ENCODE measurements at places on chromosomes 13 and 19.
A peak's percentile ranks its signal among the peaks of the same experiment; 100 is the strongest.

DNA sequence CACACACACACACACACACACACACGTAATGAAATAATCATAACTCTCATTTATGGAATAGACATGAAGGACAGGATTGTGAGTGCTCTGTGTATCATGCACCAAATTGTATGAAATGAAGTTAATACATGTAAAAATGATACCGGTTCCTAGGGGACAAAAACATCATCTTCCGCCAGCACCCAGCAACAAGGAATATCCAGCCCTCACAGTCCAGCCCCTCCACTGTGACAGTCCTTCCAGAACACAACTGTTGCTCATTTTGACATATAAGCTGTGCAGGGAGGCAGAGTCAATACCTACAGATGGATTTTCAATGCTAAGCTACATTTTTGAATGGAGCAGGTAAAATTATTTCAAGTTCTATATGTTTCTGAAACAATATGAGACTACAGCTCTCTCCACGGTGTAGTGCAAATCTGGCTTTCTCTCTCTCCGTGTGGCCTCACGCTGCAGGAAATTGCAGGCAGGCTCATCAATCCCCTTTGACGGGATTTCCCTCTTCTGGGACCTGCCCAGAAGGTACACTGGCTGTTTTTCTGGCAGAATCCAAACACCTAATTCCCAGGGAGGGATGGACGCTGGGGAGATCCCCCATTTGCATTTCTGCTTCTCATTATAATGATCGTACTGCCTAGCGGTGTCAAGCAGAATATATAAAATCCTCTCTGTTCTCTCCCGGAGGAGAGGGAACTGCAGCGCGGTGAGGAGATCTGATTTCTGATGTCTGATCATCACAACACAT, 494.0 kb downstream of the LIG4 start:
- H3K4me3 ChIP-seq = no peak overlapping the region
- peaks cover 1% of the 10 kb centered on the region for H3K27me3 ChIP-seq
- H3K36me3 ChIP-seq = no peaks in the 10 kb centered on the region
- no peaks in the 10 kb centered on the region for H3K4me1 ChIP-seq
- no peak for DNase-seq
- H3K27ac ChIP-seq = no peak overlapping the region

- H3K27me3 ChIP-seq = no peaks in the 10 kb centered on the region
- peak overlapping the region; percentile 99 for H3K27ac ChIP-seq
- no peak for DNase-seq
- H3K4me3 ChIP-seq = peak overlapping the region; percentile 60
Observed at GRCh38 chr19:29708554-29709439, 6.3 kb downstream of the C19orf12 start.

DNA sequence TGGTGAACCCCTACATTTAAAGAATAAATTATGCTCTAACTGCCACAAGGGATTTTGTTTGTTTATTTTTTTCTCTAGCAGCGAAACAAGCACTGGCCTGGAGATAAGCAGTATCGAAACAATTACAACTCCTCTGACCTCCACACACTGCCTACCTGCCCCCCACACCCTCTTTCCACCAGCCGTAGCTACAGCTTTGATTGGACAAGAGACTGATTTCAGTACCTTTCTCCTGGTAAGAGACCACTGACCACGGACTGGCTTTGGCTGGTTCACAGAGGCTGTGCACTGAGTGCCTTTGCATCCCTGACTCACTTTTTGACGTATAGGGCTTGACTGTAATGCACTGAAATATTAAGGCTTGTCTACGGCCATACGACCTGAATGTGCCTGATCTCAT, 7.4 kb upstream of the ZDHHC20 start:
- H3K27ac ChIP-seq = no peak overlapping the region
- no peaks in the 10 kb centered on the region for H3K4me1 ChIP-seq
- H3K36me3 ChIP-seq = peaks cover 2% of the 10 kb centered on the region
- no peak for DNase-seq
- H3K4me3 ChIP-seq = no peak overlapping the region

- no peak overlapping the region for H3K4me3 ChIP-seq
- peaks cover 16% of the 10 kb centered on the region for H3K27me3 ChIP-seq
- DNase-seq = no peak
- H3K27ac ChIP-seq = no peak overlapping the region
- no peaks in the 10 kb centered on the region for H3K4me1 ChIP-seq
- H3K36me3 ChIP-seq = no peaks in the 10 kb centered on the region
Observed at GRCh38 chr13:94950303-94950702, 238.0 kb upstream of the SOX21 start.

GRCh38 chr13:27493981-27494380, 43.6 kb upstream of the MTIF3 start:
- H3K4me3 ChIP-seq = no peak overlapping the region
- no peaks in the 10 kb centered on the region for H3K27me3 ChIP-seq
- H3K27ac ChIP-seq = no peak overlapping the region

DNA sequence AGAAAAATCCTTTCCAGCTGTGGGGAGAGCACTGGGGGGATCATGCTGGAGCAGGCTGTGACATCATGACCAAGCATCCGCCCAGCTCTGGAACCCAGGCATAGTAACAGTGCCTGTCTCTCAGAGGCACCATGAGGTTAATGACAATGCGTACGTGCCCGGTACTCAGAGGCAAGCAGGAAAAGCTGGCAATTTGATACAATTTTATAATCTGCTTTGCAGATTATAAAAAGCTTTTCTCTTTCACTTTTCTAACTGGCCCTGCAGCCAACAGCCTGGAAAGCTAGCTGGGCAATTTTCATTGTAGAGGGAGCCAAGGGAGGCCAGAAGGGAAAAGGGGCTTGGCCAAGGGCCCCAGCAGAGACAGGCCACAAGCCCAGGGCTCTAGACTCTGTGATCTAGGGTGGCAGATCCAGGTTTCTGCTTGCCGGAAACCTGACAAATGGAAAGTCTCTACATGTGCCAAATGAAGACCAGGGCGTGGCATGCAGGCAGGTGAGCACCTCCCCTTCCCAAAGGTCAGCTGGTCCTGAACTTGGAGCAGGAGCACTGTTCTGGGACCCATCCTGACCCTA, 22.7 kb downstream of the VRK3 start:
- no peak overlapping the region for H3K4me3 ChIP-seq
- H3K27ac ChIP-seq = no peak overlapping the region
- no peak for DNase-seq
- H3K27me3 ChIP-seq = no peaks in the 10 kb centered on the region

DNA sequence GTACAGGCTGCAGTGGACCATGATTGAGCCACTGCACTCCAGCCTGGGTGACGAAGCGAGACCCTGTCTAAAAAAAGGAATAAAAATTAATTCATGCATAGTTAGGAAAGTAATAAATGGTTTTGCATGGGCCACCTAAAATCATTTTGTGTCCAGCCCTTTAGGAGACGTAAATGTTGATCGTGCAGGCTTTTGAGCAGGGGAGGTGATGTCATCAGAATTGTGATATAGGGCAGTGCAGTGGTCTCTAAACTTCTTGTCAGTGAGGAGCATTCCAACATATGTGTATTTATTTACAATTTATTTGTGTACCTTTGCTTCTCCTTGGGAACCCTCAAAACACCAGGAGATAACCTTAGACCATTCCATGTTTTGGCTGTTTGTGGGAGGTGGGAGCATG, 3.0 kb downstream of the SMARCA4 start:
- peak overlapping the region; percentile 83 for H3K27ac ChIP-seq
- H3K4me3 ChIP-seq = peak overlapping the region; percentile 86
- no peaks in the 10 kb centered on the region for H3K27me3 ChIP-seq
- H3K4me1 ChIP-seq = peaks cover 63% of the 10 kb centered on the region
- DNase-seq = no peak

DNA sequence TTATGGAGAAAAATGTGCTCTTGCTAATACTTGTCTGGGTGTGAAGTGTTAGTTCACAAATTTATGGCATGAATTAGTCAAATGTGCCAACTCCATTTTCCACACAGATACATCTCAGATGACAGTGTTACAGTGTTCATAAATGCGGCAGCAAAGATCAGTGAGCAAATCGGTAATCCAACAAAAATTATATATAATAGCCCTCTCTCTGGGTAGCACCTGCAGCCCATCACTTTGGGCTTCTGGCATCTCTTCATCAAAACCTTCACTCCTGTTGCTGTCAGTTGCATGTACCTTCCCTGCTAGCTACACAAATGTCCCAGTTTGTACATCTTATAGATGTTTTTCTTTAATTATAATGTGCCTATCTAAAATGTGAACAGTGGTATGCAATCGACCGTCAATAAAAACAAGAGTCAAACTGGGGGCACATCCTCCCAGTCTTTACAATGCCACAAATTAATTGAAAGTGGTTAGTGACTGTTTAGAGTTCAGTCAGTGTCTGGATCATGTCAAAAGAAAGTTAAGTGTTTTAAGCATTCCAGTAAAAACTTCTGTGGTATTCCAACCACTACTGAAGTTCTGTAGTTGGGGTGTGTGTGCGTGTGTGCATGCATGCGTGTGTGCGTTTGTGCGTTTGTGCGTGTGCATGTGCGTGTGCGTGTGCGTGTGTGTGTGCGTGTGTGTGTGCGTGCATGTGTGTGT, 448.9 kb downstream of the DCT start:
- H3K4me1 ChIP-seq = no peaks in the 10 kb centered on the region
- H3K36me3 ChIP-seq = no peaks in the 10 kb centered on the region
- no peak overlapping the region for H3K27ac ChIP-seq
- no peaks in the 10 kb centered on the region for H3K27me3 ChIP-seq
- H3K4me3 ChIP-seq = no peak overlapping the region

DNA sequence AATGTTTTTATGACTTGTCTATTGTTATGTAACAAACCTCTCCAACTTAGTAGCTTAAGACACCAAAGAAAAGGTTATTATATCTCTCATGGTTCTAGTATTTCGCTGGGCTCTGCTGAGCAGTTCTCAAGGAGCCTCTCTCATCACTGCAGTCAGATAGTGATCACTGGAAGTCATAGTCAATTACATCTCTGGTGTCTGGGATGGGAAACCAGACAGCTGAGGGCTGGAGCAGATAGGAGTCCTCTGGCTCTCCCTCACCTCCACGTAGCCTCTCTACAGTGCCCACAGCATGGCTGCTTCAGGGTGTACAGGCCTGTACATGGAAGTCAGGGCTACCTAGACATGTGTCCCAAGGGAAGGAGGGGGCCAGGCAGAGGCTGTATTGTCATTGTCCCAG, 507.5 kb downstream of the MYO16 start:
- H3K4me3 ChIP-seq = no peak overlapping the region
- H3K27me3 ChIP-seq = peaks cover 23% of the 10 kb centered on the region
- no peak for DNase-seq
- peaks cover 2% of the 10 kb centered on the region for H3K4me1 ChIP-seq
- H3K27ac ChIP-seq = no peak overlapping the region

DNA sequence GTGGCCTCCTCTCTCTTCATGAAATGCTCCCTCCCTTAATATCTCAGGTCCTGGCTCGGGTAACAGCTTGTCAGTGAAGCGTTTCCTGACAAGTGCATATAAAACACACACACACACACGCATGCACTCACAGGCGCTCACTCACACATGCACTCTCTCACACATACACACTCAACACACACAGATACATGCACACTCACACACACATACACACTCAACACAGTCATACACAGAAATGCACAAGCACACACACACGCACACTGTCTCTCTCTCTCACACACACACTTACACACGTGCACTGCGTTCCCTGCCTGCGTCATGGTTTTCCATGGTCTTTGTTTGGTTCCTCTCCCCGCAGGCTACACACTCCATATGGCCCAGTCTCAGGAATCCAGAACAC, 344.1 kb downstream of the UQCRFS1 start:
- no peak overlapping the region for H3K27ac ChIP-seq
- no peaks in the 10 kb centered on the region for H3K4me1 ChIP-seq
- H3K4me3 ChIP-seq = no peak overlapping the region
- DNase-seq = no peak

DNA sequence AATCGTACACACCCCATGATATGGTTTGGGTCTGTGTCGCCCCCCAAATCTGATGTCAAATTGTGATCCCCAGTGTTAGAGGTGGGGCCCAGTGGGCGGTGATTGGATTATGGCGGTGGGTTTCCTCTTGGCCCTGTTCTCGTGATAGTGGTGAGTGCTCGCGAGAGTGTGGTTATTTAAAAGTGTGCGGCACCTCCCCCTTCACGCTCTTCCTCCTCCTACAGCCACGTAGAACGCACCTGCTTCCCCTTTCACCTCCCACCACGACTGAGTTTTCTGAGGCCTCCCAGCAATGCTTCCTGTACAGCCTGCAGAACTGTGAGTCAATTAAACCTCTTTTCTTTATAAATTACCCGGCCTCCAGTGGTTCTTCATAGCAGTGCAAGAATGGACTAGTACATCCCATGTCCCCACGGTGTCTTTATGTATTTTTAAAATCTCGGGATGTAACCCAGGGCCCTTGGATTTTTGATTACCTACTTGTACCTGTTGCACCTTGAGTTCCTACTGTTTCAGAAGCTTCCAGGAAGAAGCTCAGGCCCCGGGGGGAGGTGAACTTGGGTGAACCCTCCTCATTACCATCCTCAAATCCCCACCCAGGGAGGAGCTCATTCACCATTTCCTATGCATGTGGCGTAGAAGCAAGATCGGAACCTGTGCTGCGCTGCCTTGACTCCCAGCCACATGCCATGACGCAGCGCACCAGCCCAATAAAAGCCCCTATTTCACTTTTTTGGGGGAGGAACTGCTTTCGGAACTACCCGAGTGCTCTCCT, 52.4 kb downstream of the TEX29 start:
- H3K4me1 ChIP-seq = peaks cover 4% of the 10 kb centered on the region
- H3K27me3 ChIP-seq = no peaks in the 10 kb centered on the region
- no peak for DNase-seq

DNA sequence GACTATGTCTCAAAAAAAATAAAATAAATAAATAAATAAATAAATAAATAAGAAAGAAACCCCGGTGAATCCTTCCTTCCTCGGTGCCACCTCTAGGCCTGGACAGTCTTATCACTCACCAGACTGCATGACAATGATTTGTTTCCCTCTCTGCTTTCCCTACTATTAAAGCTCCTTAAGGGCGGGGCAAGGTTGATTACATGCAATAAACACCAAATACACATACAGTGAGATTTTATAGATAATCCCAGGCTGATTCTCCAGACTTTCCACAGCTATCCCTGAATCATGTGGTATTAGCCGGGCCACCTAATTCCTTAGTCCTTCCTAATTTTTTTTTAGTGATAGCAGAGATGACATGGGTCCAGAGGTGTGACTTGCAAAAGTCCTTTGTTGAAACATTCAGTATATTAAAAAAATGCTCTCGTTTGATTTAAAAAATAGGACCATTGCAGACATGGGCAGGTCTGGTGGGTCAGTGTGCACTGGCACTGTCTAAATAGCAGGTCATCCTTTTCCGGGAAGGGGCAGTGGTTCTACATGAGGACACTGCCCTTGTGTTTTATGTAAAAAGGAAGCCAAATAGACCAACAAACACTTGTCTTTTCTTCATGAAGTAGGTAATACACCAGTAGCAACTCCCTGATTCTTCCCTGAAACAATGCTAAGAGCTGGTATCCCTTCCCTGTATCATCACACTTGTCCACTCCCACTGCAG, 14.5 kb downstream of the EBPL start:
- no peak for DNase-seq
- no peaks in the 10 kb centered on the region for H3K27me3 ChIP-seq
- H3K27ac ChIP-seq = peak overlapping the region; percentile 3

DNA sequence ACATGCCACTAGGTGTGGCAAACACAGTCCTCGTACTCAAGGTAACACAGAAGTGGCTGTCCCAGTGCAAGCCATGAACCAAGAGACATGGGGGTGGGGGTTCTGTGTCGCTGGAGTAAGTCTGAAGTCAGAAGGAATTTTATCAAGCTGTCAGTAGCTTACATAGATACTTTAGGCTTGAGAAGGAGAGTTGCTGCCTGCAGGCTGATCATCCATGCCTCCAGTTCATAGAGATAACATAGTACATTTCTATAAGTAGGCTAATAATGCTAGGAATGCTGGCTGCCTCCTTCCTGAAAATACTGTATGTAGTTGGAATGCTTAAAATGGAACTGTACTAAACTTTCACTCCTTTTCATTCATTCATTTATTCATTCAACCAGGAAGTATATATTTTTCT, 70.1 kb downstream of the CAB39L start:
- H3K36me3 ChIP-seq = peaks cover 6% of the 10 kb centered on the region
- peaks cover 32% of the 10 kb centered on the region for H3K27me3 ChIP-seq
- peaks cover 31% of the 10 kb centered on the region for H3K4me1 ChIP-seq
- H3K4me3 ChIP-seq = no peak overlapping the region
- no peak overlapping the region for H3K27ac ChIP-seq
